ENCODE measurements at places on chromosomes 5 and 9.

- DNase-seq, result no peak
Observed at GRCh38 chr9:120583958-120584369, 4.0 kb upstream of the CDK5RAP2 start.

DNA sequence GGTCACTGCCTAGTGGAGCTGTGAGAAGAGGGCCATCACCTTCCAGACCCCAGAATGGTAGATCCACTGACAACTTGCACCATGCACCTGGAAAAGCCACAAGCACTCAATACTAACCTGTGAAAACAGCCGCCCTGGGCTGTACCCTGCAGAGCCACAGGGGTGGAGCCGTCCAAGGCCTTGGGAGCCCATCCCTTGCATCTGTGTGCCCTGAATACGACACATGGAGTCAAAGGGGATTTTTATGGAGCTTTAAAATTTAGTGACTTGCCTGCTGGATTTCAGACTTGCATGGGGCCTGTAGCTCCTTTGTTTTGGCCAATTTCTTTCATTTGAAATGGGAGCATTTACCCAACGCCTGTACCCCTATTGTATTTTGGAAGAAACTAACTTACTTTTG, 62.4 kb upstream of the HTR4 start:
- no peak for DNase-seq

DNA sequence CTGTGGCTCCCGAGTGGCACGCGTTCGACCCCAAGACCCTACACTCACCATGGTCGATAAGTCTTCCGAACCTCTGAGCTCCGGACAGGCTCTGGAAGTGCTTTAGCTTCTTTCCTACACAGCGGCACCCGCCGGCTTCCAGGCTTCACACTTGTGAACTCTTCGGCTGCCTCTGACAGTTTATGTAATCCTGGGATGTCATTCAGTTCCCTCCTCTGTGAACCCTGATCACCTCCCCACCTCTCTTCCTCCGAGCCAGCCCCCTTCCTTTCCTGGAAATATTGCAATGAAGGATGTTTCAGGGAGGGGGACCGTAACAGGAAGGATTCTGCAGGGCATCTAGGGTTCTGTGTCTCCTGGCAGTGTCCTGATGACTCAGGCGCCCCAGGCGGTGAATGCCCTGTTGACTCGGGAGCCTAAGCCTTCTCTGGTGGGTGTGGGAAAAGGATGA, at the start of gene CD14:
Gene CD14, minus strand, starts transcription at position 155 of the 451 bp plus-strand sequence. Its CDS starts 104 bp downstream, at position 51.
- no peak for DNase-seq

GRCh38 chr5:128596071-128596470, 58.0 kb upstream of the FBN2 start:
- no peak for DNase-seq

- DNase-seq, result no peak
Observed at GRCh38 chr5:106127341-106127781, 1543.4 kb downstream of the EFNA5 start.

DNA sequence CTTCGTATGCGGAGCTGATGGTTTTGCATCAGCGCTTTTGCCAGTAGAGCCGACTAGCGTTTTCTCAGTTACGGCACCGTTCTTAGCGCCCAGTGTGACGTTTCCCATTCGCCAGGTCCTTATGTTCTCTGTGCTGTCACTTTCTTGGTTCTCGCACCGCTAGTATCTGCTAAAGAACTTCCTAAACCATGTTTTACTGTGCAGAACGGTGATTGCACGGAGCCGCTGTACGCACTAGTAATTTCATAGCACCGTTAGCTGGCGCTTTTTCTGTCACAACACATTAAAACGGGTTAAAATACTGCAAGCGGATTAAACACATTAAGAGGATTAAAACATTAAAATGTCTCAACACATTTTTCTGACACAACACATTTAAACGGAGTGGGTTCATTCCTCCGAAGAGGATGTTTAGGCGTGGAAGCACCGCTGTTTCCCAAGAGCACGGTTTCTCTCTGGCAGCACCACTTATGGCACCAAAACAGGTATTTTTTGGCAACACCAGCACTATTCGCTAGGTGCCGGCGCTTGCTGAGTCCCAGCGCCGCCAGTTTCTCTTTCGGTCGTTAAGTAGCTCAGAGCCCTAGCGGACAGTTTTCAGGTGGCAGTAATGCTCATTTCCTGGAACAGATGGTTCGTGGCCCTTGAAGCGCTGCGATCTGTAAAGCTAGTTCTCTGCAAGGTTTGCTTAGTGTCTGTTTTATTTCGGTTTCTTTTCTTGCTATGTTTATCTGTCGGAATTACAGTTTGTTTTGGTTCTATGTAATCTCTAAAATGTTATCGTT, 20.3 kb downstream of the ANXA2R start:
- peak; percentile 42 for DNase-seq

- DNase-seq, result no peak
Observed at GRCh38 chr5:52015760-52016159, 632.5 kb downstream of the ISL1 start.

- no peak for DNase-seq
Observed at GRCh38 chr5:175472378-175472777, 6.0 kb upstream of the SFXN1 start.

DNA sequence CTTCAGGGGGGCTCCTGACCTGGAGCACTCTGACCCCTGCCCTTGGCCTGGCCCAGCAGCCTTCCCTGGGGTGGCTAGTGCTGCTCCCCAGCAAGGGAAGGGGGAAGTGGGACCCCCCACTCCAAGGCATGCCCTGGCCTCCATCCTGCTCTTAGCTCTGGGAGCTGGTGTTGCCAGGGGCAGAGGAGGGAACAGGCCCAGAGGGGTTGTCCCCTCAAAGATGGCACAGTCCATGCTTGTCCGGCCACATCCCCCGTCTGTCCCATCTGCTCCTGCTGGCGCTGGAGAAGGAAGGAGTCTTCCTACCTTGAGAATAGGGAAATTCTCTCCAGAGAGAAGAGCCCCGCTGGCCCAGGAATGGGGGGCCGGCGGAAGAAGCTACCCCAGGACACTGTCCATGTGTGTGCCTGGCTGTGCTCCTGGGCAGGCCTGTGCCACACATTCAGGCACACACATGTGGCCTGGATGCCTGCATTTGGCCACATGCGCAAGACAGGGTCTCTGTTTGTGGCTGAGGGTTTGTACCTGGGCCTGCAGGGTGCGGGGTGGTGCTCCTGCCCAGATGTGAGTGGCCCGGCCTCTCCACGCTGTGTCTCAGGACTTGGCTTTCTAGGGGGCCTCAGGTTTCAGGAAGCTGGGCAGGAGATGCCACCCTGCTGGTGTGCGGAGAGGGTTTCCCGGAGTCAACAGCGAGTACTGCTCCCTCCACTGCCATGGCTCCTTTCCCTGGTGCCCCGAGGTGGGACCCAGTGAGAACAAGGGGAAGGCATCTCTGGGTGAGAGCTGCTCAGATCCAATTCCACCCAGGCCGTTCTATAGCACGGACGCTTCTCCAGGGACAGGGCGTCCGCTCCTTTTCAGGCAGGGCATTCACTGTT, 247.1 kb downstream of the PBX3 start:
- DNase-seq, result no peak

GRCh38 chr9:110446171-110446570, 108.5 kb upstream of the TXNDC8 start:
- DNase-seq, result no peak

DNA sequence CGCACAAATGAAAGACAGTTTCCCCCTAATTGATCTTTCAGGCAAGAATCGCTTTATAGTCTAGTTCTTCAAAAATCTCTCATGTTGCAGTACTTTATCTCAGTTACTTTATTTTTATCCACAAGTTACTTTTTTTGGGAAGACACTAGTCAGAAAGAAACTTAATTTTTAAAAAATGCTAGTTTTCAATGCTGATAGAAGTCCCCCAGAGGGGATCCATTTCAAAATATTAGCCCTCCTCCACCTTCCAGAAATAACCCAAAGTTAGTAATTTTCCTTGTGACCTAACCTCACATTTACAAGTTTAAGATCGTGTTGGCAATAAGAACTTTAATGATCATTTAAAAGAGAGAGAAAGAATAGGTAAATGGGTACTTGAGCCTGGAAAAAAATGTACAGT, 11.0 kb downstream of the C1QTNF3 start:
- no peak for DNase-seq

GRCh38 chr5:6246820-6247437, 131.4 kb downstream of the MED10 start:
- no peak for DNase-seq

- DNase-seq, result no peak
Observed at GRCh38 chr5:61100437-61100836, 61.8 kb downstream of the SMIM15 start.

DNA sequence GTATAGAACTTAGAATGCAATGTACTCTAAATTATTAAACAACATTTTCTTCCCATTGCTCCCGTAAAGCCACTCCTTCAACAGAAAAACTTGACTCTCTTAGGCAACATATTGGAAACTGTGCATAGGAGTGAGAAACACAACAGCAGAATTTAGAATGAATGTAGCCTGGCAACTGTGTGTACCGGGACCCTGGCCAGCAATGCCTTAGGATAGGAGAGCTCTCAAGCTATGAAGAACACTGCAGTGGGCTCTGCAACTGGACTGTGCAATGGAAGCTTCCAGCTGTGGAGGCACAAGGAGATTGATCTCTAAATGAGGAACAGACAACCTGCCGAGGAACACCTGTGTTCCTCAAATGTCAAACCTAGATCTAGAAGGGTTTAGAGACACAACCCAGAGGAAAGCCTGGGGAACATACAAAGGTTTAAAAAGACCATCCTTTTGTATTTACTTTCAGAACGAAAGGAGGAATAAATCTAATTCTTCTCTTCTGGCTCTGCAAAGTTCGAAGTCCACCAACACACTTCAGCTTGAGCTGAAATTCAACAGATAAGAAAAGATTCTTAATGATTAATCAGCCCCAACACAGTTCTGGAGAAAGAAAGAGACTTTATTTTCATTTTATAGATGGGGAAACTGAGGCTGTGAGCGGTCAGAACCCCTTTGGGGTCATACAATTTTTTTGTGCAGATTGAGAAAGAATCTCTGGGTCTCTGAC, 51.5 kb upstream of the ARL15 start:
- no peak for DNase-seq

Data from stimulated activated CD8-positive, alpha-beta memory T cell treated with anti-CD3 and anti-CD28 coated beads, Interleukin-15, amount 100 ng/mL, for 24 hours (primary cell).